ENCODE measurements at places on chromosomes 13 and 19.

GRCh38 chr19:38517321-38517720 is 83.8 kb downstream of the RYR1 start:
- DNase-seq, result no peak

DNA sequence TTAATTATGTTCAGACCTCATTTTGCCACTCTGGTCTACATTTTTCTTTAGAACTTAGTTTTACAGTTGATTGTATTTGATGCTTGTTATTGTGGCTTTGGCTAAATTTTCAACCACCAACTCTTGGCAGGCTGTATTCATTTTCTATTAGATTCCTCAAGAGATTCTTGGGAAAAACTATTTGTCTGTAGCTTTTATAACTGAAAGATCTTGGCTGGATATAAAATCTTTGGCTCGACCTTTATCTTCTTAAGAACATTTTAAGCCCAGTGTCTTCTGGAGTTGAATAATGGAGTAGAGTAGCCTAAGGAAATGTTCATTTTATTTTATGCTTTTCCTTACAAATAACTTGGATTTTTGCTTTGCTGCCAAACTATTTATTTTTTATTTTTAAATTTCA is 848.5 kb downstream of the PCDH17 start:
- no peak for DNase-seq

DNA sequence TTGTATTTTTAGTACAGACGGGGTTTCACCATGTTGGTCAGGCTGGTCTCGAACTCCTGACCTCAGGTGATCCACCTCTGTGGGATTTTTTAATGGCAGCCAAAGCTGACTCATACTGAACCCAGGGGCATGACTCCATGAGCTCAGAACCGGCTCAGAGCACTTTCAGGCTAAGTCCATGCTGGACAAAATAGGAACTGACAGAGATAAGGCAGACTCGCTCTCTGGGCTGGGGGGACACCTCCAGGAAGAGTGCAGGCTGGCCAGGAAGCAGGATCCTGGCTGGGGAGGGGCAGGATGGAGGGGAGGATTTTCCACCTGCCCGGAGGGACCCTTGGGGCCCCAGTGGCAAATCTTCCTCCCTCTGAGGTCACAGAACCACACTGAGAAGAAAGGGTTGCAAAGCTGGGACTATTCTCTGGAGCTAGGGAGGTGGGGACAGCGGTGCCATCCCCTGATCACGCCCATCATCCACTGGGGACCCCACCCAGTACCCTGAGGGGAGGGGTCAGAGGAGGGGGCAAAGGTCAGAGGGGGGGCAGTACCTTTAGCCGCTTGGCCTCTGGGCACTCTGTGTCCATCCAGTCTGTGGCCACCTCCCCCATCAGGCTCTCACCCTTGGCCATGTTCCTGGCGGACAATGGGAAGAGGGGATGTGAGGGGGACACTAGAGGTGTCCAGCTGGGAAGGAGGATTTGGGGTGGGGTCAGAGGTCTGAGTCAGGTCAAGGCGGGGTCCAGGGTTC is 31.1 kb downstream of the NOTCH3 start:
- DNase-seq, result no peak

- DNase-seq, result no peak
Observed at GRCh38 chr13:65966991-65967451, 1263.1 kb downstream of the PCDH9 start.

GRCh38 chr13:55538424-55538823 is 1602.3 kb upstream of the PRR20A start:
- DNase-seq, result no peak

DNA sequence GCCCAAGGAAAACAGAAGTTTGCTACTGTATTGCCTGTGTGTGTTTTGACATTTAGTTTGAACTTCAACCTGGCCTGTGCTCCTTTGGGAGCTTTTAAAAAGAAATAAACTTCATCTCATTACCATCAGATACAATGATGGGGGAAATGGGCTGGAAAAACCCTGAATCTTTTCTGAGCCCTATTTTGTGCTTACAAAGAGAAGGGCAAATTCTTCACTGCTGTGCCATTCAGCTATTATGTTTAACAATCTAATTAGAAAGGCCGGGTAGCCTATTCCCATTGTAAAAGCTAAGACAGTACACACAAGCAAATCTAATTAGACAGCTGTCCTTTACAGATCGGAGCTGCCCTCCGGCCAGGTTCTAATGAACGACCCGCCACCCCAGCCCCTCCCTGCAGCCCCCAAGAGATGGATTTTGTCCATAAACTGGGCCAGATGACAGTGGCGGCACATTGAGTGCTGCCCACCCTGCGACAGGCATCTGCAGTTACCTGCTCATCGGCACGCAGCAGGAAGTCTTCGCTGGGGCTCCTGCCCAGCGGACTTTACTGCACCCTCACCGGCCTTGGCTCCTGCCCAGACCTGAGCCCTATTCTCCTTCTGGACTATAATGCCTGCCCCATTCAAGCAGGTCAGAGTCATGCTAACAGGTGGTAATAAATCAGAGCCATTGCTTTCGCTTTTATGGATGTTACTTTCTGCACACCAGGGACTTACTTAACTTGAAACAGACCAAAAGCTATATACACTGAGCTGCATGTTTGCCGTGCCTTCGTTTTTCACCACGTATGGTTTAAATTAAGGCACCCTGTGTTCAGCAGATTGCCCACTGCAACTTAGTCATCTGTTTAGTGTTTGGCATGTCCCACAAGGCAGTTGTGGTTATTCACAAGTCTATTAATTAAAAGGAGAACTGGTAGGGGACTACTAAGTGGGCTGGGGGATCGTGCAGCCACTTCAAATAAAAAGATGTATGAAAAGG is 549.6 kb downstream of the FGF9 start:
- no peak for DNase-seq

DNA sequence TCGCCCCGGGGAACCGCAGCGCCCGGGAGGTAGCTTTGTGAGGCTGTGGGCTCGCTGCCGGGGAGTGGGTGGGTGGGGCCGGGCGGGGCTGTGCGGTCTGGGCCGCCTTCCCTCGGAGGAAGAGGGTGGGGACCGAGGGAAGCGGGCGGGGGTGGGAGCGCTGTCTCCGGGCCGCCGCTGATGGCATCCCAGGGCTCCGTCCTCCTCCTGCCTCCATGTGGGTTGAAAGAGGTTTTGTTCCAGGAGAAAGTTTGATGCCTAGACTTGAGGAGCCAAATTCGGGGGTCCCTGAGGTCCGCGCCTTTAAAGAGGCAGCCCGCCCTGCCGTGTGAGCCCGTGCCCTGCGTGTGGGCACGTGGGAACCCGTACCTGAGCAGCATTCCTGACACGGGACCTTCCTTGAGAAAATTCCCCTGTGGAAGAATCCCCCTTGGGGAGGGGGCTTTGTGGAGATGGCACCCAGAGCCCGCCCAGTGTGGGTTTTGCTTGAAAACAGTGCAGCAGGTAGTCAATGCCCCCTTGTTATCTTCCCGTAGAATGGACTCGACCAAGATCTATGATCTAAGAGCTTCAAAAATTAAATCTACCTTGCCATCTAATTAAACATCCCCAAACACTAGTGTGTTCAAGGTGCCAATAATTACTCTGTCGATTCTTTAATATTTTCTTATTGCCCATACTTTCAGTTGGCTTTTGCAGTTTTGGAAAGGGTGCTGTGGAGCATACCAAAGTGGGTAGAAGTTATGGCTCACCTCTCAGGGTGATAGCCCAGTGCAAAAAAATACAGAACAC is 107.8 kb downstream of the RXFP2 start:
- DNase-seq, result no peak

DNA sequence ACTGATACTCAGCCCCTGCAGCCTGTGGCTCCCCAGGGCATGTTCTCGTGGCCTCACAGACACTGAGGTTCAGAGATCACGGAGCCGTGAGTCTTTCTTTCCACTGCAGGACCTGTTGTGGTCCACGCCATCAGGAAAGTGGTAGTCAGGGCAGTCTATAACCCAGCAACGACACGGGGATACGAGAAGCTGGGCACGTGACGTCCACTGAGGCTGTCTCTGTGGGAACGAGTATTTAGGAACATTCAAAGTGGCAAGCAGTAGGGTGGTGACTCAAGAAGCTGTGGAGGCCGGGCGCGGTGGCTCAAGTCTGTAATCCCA is 29.6 kb upstream of the CCNE1 start:
- DNase-seq, result no peak

- DNase-seq, result peak; percentile 47
Observed at GRCh38 chr19:1067341-1067957, 482 bp downstream of the ARHGAP45 start.

DNA sequence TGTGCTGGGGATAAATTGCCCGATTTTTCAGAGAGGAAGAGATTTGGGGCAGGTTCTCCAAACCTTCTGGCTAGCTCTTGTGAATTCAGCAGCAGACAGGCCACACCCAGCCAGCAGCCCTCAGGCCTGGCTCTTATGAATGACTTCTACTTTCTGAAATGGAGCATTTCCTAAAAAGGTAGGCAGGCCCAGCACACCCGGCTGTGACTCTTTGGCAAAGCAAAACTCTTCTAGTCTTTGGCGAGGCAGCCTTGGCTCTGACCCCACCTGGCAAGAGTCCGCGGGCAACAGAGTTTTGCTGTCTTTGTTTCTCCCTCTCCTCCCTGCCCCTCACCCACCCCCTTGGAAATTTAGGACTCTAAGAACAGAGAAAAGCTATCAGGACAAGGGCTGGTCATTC is 221.2 kb downstream of the ZNF536 start:
- no peak for DNase-seq

DNA sequence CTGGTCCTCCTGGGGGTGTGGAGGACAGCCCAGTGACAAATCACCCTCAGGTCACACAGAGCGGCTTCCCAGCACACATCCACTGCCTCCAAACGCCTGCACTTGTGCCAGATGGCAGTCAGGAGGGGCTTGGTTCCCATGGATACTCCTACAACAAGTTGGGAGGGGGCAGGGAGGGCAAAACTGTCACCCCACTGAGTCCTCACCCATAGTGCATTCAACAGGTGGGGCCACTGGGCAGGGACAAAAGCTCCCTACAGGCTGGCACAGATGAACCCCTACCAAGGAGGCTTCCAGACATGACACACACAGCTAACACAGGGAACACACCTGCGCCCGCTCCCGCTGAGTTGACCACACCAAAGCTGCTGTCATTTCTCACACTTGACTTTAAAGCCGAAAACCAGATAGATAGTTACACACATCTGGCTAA is 120.5 kb downstream of the STK24 start:
- DNase-seq, result no peak

GRCh38 chr19:34254698-34255432 is 511 bp downstream of the GARRE1 start:
- peak; percentile 79 for DNase-seq

- DNase-seq, result no peak
Observed at GRCh38 chr13:99373436-99373835, 66.2 kb upstream of the GPR183 start.

GRCh38 chr13:66501181-66501580 is 729.0 kb downstream of the PCDH9 start:
- DNase-seq, result no peak

GRCh38 chr19:4518345-4519171 is at the start of gene PLIN4:
Gene PLIN4 (minus strand): TSS chr19:4518486. CDS start chr19:4518272, 214 bp downstream.
- no peak for DNase-seq

All from GM13976 (cell line).